Hematopoietic multipotent progenitor cell treated with erythropoietin and hydrocortisone succinate and interleukin-3 and kit ligand, for 6 days (in vitro differentiated cells): ENCODE measurements at places on chromosomes 7 and 10.
A peak's percentile ranks its signal among the peaks of the same experiment; 100 is the strongest.

DNA sequence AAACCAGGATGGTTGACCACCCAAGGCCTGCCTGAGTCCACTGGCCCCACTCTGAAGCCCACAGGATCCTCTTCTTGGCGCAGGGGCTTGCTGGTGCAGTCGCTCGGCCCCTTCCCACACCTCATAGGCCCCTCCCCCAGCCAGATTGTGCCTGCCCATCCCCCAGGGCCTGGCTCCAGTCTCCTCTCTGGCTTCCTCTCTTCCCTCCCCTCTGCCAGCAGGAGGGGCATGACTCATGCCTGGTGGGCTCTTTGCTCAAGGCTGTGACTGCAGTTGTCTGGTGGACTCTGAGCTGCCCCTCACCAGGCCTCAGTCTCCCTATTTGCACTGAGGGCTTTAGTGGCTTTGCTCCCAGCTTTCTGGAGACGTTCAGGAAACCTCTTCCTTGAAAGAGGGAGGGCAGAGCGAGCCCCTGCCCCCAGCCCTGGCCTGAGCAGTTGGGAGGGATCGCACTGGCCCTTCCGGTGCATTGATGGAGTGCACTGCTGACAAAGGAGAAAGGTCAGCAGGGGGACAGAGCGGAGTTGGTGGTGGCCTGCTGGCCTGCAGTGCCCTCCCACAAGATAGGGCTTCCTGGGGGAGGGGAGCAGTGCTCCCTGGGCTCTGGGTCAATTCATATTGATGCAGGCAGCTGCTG lies 60.7 kb downstream of the ZMIZ1 start:
- DNase-seq: no peak

- DNase-seq: no peak
These were observed 237.1 kb downstream of the SUGCT start for GRCh38 chr7:40371806-40372440.

DNA sequence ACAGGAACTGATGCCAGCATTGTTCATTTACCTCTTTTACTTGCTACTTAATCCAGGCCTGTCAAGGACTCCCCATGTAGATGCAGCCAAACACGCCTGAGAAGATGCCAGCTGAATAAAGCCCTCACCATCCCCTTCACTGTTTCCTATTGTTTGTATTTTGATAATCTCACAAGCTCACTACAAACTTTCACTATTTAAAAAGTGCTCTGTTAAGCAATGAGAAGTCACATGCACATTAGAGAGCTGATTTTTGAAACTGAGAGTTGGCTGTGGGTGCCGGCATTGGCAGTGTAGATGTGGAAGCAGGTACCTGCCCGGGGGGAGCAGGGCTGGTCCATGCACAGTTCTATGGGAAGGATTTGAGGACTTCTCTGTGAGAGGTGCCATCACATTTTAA lies 169.8 kb upstream of the GRB10 start:
- DNase-seq: no peak

GRCh38 chr10:14592026-14592425 lies 182.7 kb downstream of the FAM107B start:
- DNase-seq: no peak

DNA sequence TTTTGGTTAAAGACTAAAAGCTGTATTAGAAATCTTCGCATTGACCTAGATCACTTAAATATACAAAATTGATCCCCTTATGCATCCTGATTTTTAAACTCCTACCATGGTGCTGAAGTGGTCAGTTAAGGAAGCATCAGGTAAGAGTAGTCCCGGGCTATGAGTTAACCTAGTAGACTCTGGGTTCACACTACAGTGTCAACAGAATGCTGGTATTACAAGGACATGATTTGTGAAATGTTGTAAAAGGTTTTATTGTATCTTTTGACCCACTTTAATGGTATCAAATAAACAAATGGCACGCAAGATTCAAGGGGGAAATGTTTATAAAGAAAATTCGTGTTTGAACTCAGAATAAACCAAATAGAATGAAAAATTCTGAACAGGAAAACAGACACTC lies 36.8 kb downstream of the RTKN2 start:
- DNase-seq: no peak

- DNase-seq: no peak
These were observed 57.9 kb downstream of the MKX start for GRCh38 chr10:27687743-27688142.

- peak; percentile 27 for DNase-seq
These were observed 53.9 kb downstream of the SYPL1 start for GRCh38 chr7:106057962-106058927.

- DNase-seq: no peak
These were observed 31.0 kb upstream of the TRIM8 start for GRCh38 chr10:102613286-102613685.

DNA sequence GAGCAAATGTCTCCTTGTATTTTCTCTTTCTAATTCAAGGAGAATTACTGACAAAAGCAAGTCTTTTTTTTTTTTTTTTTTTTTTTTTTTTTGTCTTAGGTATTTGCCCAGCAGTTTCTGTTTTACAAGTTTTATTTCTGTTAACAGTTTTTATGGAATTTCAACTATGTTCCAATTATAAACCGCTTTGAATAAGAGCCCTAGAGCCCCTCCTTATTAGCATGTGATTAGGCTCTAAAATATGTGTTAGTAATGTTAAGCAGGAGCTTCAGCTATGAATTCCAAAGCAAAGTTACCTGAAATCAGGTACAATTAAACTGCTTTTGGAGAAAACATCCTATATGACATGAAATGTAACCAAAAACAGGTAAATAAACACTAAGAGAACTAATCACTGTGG lies 997.0 kb upstream of the POT1 start:
- DNase-seq: no peak

DNA sequence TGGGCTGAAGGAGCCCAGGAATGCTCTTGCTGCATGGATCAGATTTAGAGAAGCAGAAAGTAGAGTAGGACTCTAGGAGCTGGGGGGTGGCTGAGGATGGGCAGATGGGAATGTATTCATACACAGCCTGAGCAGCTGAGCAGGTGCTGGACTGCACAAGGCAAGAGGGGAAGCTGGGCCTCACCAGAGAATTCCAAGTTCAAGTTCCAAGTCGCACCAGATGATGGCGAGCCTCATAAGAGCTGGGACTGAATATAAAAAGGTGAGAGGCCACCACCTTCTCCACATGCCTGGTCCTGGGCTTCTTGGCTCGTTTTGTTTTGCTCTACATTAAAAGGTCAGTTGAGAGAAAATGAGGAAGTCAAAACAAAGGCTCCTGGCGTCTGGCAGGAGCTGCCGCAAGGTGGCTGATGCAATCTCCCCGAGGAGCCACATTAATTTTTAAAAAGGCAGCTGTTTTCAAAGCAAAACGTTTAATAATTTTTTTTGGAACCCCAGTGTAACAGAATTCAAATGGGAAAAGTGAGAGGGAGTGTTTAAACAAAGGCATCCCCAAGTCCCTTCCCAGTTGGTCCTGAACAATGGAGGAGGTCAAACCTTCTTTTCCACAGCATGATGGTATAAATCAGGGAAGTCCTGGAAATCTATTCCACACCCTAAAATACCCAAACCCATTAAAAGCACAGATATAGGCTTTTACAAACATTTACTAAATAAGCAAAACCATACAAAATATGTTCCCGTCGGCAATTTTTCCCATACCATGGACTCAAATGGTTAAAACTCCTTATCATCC lies 9.5 kb downstream of the CYREN start:
- peak; percentile 78 for DNase-seq

- DNase-seq: no peak
These were observed 341.7 kb upstream of the SMIM30 start for GRCh38 chr7:113460067-113460466.

- no peak for DNase-seq
These were observed 29.8 kb downstream of the DIP2C start for GRCh38 chr10:659688-660141.

- DNase-seq: no peak
These were observed 12.0 kb downstream of the SFTPD start for GRCh38 chr10:79936625-79937615.

DNA sequence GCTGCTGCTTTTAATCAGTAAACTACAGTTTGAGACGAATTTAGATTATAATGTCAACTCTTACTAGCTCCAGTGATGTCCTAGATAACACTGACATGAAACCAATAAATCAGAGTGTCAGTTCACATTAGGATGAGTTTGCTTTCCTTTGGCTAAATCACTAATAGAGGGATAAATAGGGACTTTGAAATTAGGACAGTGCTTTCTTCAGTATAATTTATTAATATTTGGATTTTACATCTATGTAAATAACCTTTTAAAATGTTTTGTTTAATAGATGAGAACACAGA lies 55.6 kb downstream of the C1GALT1 start:
- no peak for DNase-seq

GRCh38 chr10:53664282-53665019 lies 891.9 kb upstream of the MBL2 start:
- peak; percentile 2 for DNase-seq

DNA sequence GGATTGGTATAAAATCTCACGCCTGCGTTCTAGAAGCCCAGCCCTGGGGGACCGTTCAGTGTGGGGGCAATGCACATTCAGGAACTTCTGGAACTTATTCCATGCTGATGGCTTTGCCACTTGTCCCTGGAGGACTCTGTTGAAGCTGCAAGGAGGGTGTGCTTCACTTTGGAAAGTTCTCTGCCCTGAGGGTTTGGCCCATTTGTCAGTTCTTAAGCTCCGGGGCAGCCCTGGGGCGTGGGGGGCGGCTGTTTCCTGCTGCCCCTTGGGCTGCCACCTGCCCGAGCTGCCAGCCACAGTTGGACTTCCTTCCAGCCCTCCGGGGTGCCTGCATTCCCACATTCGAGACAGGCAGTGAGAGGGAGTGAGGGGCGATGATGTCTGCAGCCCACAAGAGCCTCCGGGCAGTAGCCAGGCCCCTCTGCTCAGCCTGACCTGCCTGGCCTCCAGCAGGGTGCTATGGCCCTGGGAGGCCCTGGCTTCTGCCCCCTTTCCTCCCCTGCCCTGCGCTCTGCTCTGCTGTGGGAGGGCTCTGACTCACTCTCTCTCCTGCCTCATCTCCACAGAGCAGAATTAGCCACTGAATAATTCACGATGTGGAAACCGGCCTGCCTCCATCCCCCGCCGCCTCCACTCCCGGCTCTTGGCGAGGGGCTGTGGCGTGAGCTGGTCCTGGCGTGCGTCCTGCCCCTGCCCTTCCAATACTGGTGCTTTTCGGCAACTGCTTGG lies 1.9 kb downstream of the TTYH3 start:
- peak; percentile 43 for DNase-seq

DNA sequence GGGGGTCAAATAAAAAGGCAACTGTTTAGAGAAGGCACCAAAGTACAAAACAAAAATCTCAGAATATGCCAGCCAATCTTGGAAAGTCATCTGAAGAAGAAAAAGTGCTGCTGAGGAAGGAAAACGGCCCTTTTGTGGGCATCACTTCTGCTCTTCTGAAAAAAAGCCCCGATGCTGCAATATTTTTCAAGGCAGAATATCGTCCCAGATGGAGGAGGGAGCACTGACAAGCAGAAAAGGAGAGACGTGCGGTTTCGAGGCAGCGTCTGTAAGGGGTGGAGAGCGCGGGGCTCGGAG lies 959 bp upstream of the ATRNL1 start:
- no peak for DNase-seq

DNA sequence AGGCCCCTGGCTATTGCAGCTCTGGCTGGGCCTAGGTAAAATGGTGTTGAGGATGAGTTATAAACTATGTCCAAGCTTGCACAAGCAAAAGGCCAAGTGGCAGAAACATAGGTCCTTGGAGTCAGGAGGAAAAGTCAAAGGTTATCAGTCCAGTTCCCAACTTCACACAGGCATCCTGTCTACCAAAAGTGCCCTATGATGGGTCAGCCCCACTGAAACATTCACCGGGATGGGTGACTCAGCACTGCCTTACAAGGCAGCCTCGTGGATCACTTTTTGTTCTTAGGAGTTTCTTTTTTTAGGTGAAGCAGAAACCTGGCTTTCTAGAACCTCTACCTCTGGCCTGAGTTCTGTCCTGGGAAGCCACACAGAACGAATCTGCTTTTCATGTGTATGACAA lies 158.8 kb upstream of the LYZL2 start:
- no peak for DNase-seq

DNA sequence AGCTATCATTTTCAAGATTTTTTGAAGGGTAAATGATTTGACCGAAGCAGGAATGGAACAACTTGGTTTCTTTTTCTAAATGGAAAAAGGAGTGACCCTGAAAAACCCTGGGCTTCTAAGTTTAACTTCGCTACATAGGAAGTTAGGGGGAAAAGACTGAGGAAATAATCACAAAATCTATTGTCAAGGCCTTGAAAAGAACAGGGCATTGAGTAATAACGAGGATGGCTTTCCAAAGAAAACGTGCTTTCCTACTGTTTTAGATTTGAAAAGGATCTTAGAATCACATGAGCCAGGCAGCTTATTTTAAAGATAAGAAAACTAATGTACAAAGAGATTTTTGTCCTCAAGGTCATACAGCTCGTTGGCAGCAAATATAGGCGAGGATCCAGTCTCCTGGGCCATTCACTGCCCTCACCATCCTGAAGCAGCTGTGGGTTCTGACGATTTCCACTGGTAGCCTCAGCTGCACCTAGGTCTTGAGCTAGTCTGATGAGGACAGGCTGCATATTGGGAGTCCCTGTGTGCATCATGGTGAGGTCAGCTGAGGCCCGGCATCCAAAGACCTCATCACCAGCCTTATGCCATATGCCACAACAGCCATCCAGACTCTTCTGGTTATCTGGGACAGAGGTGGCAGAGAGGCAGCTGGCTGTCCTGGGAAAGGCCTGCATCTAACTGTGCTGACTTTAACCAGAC lies 384.7 kb upstream of the NRP1 start:
- DNase-seq: no peak

DNA sequence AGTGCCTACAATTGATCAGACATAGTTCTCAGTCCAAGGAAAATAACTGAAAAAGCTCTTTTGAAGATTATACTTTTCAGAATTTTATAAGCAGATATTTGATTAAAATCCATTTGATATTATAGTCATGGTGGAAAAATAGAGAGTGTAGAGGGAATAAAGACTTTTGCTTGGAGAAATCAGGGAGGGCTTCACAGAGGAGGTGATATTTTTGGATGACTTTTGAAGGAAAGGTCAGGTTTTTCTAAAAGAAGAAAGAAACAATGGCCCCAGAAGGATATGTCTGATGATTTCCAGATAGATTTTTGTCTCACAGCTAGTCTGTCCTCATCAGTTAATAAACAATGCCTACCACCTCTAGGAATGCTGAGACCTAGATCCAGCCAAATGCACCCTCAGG lies 806.3 kb upstream of the CELF2 start:
- DNase-seq: no peak

GRCh38 chr10:48798481-48799254 lies 114.0 kb downstream of the WDFY4 start:
- no peak for DNase-seq

- peak; percentile 30 for DNase-seq
These were observed 63.0 kb downstream of the ZNF22 start for GRCh38 chr10:45063591-45064231.

- no peak for DNase-seq
These were observed 8.2 kb downstream of the PRXL2A start for GRCh38 chr10:80416479-80417098.

DNA sequence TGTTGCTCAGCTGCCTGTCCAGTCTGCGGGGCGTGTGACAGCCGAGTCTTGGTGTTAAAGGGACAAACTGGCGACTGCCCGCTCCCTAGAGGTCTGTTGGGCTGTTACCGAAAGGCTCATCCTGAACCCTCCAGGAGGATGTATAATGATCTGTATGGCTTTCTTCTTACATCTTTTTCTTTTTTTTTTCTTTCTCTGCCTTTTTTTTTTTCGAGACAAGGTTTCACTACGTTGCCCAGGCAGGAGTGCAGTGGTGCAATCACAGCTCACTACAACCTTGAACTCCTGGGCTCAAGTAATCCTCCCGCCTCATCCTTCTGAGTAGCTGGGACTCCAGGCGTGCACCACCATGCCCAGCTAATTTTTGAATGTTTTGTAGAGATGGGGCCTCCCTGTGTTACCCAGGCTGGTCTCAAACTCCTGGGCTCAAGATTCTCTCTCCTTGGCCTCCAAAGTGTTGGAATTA lies 857 bp downstream of the INTS15 start:
- no peak for DNase-seq
